ENCODE measurements at places on chromosomes 3 and 15.

DNA sequence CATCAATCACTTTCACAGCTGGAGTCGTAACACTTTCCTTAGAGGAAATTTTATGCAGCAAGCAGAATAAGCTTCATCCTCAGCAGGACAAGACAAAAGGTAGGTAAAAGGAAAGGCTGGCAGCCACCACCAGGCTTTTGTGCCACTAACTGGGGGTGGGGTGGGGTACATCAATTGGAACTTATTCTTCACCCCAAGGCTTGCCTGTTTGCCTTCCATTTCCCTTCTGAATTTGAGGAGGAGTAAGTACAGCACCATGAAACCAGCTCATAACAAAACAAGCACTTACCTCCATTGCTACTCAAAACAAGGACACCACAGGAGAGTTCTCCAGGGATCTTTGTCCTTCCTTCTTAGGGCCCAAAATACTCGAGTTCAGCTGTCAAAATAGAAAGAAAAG, 296.8 kb downstream of the ARRDC4 start:
- DNase-seq, result no peak

DNA sequence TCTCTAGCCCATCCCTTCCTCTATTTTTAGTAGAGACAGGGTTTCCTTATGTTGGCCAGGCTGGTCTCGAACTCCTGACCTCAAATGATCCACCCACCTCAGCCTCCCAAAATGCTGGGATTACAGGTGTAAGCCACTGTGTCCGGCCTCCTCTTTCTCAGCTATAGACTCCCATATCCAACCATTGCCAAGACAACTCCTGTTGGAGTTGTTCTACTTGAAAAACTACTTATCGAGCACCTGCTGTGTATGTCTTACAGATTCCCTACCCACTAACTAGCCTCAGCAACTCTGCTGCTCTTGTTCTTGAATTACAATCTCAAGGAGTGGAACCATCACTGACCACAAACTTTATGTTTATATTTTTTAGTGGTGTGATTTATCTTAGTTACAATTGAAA, 186.6 kb downstream of the SLC9A9 start:
- DNase-seq, result no peak

GRCh38 chr3:50254577-50255250, 14.2 kb upstream of the SEMA3B start:
- no peak for DNase-seq

DNA sequence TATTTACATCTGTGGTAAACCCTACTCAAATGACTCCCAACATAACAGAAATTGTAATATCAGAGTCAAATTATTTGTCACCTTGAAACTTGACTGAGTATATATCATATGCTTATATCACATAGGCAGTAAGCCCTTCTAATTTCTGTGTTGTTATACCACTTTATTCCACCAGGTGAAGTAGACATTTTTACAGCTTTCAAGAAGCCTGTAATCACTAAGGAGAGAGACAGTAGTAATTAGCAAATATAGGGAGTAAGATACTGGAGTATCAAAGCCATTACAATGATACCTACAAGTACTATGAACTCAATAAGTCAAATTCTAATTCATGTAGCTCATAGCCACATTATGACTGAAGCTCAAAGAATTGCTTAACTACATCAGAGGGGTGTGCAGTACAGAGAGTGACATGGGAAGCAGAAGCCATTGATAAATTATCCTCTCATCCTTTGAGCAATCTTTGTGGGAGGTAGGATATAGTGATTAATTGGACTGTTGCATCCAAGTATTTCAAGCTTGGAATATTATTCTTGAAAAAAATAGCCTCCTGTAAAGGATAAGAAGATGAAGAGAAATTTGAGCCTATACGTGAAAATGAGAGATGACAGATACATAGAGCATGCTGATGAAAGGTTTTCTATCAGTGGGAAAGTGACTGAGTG, 1005.9 kb downstream of the ZPLD1 start:
- DNase-seq, result no peak

DNA sequence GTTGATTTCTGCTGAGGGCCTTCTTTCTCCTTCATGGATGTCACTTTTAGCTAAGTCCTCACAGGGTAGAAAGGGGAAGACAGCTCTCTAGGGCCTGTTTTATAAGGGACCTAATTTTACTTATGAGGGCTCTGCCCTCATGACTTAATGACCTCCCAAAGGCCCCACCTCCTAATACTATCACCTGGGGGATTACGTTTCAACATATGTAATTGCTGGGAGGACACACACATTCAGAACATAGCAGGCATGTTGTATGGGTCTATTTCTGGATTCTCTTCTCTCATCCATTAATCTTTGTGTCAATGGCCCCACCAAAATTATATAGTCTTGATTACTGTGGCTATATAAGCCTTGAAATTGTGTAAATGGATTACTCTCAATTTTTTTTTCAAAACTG, 255.0 kb downstream of the CLSTN2 start:
- DNase-seq, result no peak

- DNase-seq, result no peak
Observed at GRCh38 chr3:10505791-10506585, 602 bp upstream of the ATP2B2 start.

- no peak for DNase-seq
Observed at GRCh38 chr15:41809526-41810220, 18.2 kb upstream of the JMJD7 start.

- DNase-seq, result no peak
Observed at GRCh38 chr3:54122324-54123002, at the start of gene CACNA2D3. TSS of gene CACNA2D3 (plus strand) at chr3:54122552.

DNA sequence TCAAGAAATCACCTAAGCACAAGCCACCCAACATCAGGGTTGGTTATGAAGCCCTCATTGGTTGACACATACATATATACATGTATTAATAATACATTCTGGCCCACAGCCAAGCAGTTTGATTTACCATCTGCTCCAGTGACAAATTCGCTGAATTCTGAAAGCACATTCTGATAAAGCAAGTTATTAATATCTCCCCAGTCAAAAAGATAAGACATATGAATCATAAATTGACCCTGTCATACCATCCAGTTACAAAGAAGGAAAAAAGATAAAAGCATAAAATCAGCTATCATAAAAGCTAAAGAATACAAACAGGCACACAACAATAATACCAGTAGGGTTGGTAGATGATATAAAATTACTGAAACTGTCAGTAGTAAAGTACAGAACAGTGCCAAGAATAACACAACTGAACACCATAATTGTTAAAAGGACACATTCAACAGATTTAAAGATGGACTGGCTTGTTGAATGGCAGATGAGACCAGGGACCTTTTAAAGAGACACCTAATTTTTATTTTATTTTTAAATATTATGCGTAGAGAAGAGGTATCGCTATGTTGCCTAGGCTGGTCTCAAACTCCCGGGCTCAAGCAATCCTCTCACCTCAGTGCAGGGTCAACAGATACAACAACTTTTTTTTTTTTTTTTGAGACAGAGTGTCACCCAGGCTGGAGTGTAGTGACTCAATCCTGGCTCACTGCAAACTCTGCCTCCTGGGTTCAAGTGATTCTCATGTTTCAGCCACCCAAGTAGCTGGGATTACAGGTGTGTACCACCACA, 7.7 kb downstream of the SNX4 start:
- DNase-seq, result peak; percentile 32
